ENCODE measurements at places on chromosomes 5 and 9.

- peaks cover 19% of the 10 kb centered on the region for H3K4me1 ChIP-seq
- H3K27me3 ChIP-seq: no peaks in the 10 kb centered on the region
- H3K4me3 ChIP-seq: no peak overlapping the region
These were observed 454.1 kb downstream of the ZNF608 start for GRCh38 chr5:124292322-124292855.

DNA sequence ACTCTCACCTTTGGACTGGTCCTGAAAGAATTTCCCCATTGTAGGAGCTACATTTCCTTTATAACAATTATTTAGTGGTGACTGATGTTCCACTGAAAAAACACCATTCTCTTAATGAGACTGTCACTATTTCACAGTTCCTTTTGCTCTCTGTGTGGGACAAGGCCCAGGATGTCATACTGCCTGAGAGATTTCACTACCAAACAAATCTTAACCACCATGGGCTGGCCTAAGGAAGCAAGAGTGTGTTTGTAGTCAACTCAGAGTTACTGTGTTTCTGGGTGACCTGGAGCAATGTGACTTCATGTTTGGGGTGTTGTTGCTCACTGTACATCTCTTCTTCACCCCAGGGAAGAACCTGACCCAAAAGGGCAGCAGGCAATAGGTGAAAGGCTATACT is 50.1 kb upstream of the ZNF608 start:
- peaks cover 12% of the 10 kb centered on the region for H3K4me1 ChIP-seq
- H3K27me3 ChIP-seq: no peaks in the 10 kb centered on the region
- no peak overlapping the region for H3K27ac ChIP-seq
- no peak for DNase-seq
- H3K4me3 ChIP-seq: no peak overlapping the region
- no peaks in the 10 kb centered on the region for H3K36me3 ChIP-seq

- no peaks in the 10 kb centered on the region for H3K36me3 ChIP-seq
- H3K4me1 ChIP-seq: no peaks in the 10 kb centered on the region
- DNase-seq: no peak
- no peak overlapping the region for H3K4me3 ChIP-seq
- peaks cover 42% of the 10 kb centered on the region for H3K27me3 ChIP-seq
These were observed 61.2 kb upstream of the ZFR start for GRCh38 chr5:32505756-32506155.

DNA sequence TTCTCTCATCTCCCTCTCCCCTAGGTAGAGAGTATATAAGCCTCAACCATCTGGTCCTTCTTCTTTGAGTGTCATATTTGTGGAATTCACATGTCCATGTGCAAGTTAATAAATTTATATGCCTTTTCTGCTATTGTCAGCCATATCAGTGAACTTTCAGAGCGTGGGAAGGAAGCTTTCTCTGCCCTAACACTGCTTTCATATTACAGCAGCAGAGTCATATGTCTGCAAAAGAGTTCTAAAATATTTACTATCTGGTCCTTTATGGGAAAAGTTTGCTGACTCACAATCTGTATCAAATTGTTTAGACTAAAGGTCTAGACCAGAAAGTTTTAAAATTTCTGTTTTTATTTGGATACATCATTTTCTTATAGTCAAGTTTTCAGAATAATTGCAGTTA is 669.0 kb downstream of the LRRC70 start:
- no peak overlapping the region for H3K27ac ChIP-seq
- peaks cover 8% of the 10 kb centered on the region for H3K4me1 ChIP-seq
- no peak for DNase-seq
- no peaks in the 10 kb centered on the region for H3K36me3 ChIP-seq
- no peak overlapping the region for H3K4me3 ChIP-seq

GRCh38 chr5:170410401-170410800 is 21.2 kb upstream of the KCNMB1 start:
- H3K27ac ChIP-seq: no peak overlapping the region
- H3K27me3 ChIP-seq: peaks cover 20% of the 10 kb centered on the region
- H3K4me1 ChIP-seq: no peaks in the 10 kb centered on the region
- no peak for DNase-seq
- H3K36me3 ChIP-seq: no peaks in the 10 kb centered on the region

- peaks cover 2% of the 10 kb centered on the region for H3K4me1 ChIP-seq
- H3K4me3 ChIP-seq: no peak overlapping the region
- DNase-seq: no peak
- H3K36me3 ChIP-seq: no peaks in the 10 kb centered on the region
- H3K27me3 ChIP-seq: no peaks in the 10 kb centered on the region
These were observed 622.2 kb downstream of the ANXA1 start for GRCh38 chr9:73773896-73774295.

GRCh38 chr9:35697486-35697885 is 7.8 kb upstream of the TPM2 start:
- H3K27me3 ChIP-seq: no peaks in the 10 kb centered on the region
- no peak overlapping the region for H3K4me3 ChIP-seq
- H3K36me3 ChIP-seq: peaks cover 14% of the 10 kb centered on the region
- no peak for DNase-seq

- H3K27me3 ChIP-seq: no peaks in the 10 kb centered on the region
- no peak overlapping the region for H3K27ac ChIP-seq
- H3K4me1 ChIP-seq: peaks cover 10% of the 10 kb centered on the region
- H3K4me3 ChIP-seq: no peak overlapping the region
- no peaks in the 10 kb centered on the region for H3K36me3 ChIP-seq
These were observed 194.7 kb downstream of the SPATA31D1 start for GRCh38 chr9:82183181-82183860.

DNA sequence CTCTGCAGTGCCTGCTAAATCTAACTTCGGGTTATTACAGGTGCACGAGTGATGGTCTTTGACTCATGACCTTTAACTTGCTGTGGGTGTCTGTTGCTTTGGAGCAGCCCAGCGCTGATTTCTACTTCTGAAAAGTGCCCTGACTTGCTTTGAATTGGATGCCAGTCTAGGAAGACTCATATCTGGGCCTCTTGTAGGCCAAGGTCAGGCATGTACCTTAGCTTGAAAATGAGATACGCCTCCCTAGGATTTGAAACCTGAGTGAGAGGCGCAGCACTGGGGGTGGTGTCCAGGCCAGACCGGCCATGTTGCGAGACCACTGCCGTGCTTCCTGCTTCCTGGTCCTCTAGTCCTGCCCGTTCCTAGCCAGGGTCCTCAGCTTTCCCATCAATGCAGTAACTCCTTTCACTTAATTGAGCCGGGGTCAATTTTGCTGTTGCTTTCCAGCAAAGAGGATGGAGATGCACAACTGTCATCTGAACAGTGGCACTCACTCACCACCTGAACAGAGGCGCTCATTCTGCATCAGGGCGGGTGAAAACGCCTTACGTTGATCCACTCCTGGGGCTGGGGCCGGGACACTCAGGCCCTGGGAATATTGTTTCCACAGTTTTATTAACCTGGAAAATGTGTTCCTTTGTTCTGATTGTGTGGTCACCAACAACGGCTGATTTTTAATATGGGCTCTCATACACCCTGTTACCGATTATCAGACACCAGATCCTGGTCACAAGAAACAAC is 14.3 kb downstream of the PCAT7 start:
- H3K27me3 ChIP-seq: peaks cover 10% of the 10 kb centered on the region
- H3K27ac ChIP-seq: no peak overlapping the region
- H3K4me3 ChIP-seq: no peak overlapping the region
- peaks cover 8% of the 10 kb centered on the region for H3K36me3 ChIP-seq
- no peaks in the 10 kb centered on the region for H3K4me1 ChIP-seq
- no peak for DNase-seq

DNA sequence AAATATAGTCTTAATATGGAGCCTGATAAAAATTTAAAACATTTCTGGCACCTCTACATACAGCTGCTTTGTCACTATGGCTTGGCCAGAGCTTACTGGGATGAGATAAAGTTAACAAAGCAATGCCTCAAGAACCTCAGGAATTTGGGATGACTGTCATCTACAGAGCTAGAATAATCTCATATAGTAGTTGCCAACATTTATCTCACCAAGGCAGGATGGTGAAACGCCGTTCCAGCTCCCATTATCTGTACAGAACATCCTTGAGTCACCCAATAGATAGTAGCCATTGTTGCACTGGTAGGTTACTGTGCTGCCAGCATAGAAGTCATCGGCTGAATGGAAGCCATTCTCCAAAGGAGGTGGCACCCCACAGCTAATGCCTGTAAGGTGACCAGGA is 94.6 kb upstream of the TXNDC8 start:
- H3K36me3 ChIP-seq: no peaks in the 10 kb centered on the region
- H3K4me1 ChIP-seq: peaks cover 4% of the 10 kb centered on the region
- DNase-seq: no peak
- no peak overlapping the region for H3K27ac ChIP-seq

DNA sequence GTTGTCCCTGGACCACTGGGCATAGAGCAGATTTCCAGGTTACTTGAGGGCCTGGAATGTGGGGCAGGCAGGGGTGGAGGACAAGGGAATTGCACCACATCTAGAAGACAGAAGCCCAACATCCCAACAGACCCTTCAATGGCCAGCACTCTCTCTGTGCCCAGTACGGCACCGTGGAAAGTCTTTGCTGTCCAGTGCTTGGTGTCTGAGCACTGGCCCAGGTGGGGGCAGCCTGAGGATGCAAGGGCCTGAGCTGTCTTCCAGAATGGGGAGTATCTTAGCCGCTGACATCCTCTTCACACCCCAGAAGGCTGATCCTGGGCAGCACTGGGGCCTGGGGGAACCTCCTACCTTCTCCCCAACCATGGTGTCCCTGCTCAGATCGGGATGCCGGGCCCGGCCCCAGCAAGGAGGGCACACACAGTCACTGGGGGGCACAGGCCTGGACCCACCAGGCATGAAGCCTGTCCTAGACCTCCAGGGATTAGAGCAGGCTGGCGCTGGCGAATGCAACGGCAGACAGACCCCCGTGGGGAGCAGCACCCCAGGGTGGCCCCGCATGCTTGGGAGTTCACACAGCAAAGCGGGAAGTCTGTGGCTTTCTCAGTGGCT is 40.6 kb upstream of the OLFM1 start:
- H3K36me3 ChIP-seq: no peaks in the 10 kb centered on the region
- DNase-seq: no peak
- no peak overlapping the region for H3K27ac ChIP-seq
- H3K4me1 ChIP-seq: no peaks in the 10 kb centered on the region
- no peak overlapping the region for H3K4me3 ChIP-seq

GRCh38 chr5:137753691-137754187 is 424 bp downstream of the HNRNPA0 start:
- peaks cover 14% of the 10 kb centered on the region for H3K36me3 ChIP-seq
- peak overlapping the region; percentile 100 for H3K4me3 ChIP-seq
- peak overlapping the region; percentile 100 for H3K27ac ChIP-seq
- peaks cover 33% of the 10 kb centered on the region for H3K4me1 ChIP-seq
- no peak for DNase-seq
- no peaks in the 10 kb centered on the region for H3K27me3 ChIP-seq

- H3K4me1 ChIP-seq: peaks cover 2% of the 10 kb centered on the region
- DNase-seq: peak; percentile 40
- H3K27me3 ChIP-seq: peaks cover 96% of the 10 kb centered on the region
- no peak overlapping the region for H3K27ac ChIP-seq
These were observed 28.7 kb downstream of the CDKN2A start for GRCh38 chr9:21965401-21965951.

DNA sequence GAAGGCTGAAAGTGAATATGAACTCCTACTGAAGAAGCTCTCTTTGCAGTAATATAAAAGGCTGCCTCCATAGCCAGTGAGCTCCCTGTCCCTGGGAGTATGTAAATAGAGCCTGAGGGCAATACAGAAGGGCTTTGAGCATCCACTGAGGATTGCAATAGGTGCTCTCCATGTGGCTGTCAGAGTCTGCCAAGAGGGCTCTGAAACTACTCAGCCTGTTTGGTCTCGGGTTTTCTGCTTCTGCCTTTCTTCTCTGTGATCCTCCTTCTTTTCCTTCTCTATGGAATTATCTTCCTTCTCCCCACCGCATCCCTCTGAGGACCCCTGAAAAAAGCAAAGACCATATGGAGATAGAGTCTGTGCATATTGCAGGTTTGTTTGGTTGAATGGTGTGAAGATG is 69.4 kb downstream of the PCDH1 start:
- no peak overlapping the region for H3K27ac ChIP-seq
- H3K4me3 ChIP-seq: no peak overlapping the region
- no peaks in the 10 kb centered on the region for H3K36me3 ChIP-seq

DNA sequence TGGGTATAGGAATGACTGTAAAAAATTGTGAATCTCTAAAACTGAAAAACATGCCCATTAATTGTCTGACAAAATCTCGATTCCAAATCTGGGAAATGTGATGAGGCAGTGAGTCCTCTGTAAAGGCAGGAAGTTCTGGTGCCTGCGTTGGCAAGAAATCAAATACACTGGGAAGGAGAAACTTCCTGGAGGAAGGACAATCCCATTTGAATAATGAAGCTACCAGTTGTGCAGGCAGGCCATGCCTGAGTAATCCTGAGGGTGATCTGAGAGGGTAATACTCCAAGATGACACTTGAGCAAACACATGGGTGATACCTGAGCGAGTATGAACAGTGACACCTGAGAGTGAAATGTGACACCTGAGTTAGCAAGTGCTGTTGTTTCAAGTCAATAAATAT is 49.7 kb downstream of the KIF24 start:
- DNase-seq: no peak
- no peak overlapping the region for H3K27ac ChIP-seq
- no peaks in the 10 kb centered on the region for H3K4me1 ChIP-seq
- H3K27me3 ChIP-seq: no peaks in the 10 kb centered on the region
- H3K36me3 ChIP-seq: peaks cover 6% of the 10 kb centered on the region

GRCh38 chr5:158175934-158176481 is 317.1 kb upstream of the CLINT1 start:
- peaks cover 39% of the 10 kb centered on the region for H3K27me3 ChIP-seq
- H3K36me3 ChIP-seq: no peaks in the 10 kb centered on the region
- peak overlapping the region; percentile 26 for H3K27ac ChIP-seq
- no peak overlapping the region for H3K4me3 ChIP-seq
- peaks cover 19% of the 10 kb centered on the region for H3K4me1 ChIP-seq
- DNase-seq: no peak

- H3K27ac ChIP-seq: peak overlapping the region; percentile 97
- H3K4me3 ChIP-seq: no peak overlapping the region
- H3K4me1 ChIP-seq: peaks cover 59% of the 10 kb centered on the region
- H3K36me3 ChIP-seq: no peaks in the 10 kb centered on the region
- DNase-seq: no peak
- H3K27me3 ChIP-seq: no peaks in the 10 kb centered on the region
These were observed 544.5 kb downstream of the CSNK1G3 start for GRCh38 chr5:124056326-124056990.

DNA sequence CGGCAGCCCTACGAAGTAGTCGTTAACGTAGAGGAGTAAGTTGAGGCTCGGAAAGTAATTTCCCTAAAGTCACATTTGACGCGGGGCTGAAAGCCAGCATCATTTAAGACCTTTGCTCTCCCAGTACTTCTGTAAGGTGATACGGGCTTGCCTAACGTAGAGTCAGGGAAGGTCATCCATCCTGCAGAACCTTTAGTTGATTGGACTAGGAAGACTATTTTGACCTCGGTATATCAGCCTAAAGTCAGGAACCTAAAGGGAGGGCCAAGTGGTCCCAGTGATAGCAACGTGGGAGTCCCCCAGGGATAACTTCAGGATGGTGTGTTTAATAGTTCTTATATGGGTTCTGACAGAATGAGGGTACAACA is 657 bp downstream of the NUP214 start:
- peak overlapping the region; percentile 99 for H3K27ac ChIP-seq
- H3K4me3 ChIP-seq: peak overlapping the region; percentile 98
- H3K4me1 ChIP-seq: peaks cover 11% of the 10 kb centered on the region
- no peak for DNase-seq
- peaks cover 12% of the 10 kb centered on the region for H3K36me3 ChIP-seq
- no peaks in the 10 kb centered on the region for H3K27me3 ChIP-seq

- peaks cover 5% of the 10 kb centered on the region for H3K27me3 ChIP-seq
- no peak overlapping the region for H3K4me3 ChIP-seq
- H3K27ac ChIP-seq: no peak overlapping the region
- DNase-seq: no peak
These were observed 280.7 kb upstream of the ZNF608 start for GRCh38 chr5:125026867-125027731.
